B cell (primary cell): ENCODE measurements at places on chromosomes 16 and 17. TPM values are rescaled to one million over a fixed set of nuclear protein-coding genes. Genes with fewer than 3 reads are reported as not detected.
A peak's percentile ranks its signal among the peaks of the same experiment; 100 is the strongest.

Gene NSRP1
- 41.0 and 46.2 TPM in 2 replicates for total RNA-seq

Gene ALOX12B
- total RNA-seq = 0.29 and 0.69 TPM in 2 replicates

Gene STX1B
- 2.2 and 2.7 TPM in 2 replicates for total RNA-seq

Gene KRT24
- not detected in 2 replicates for total RNA-seq

Gene ZNF205
- total RNA-seq = not detected in 2 replicates

Gene TBC1D28
- not detected in 2 replicates for total RNA-seq

GRCh38 chr16:14014284-14014625 lies 56.9 kb upstream of the MRTFB start:
- no peaks in the 10 kb centered on the region for H3K27me3 ChIP-seq
- H3K4me3 ChIP-seq = no peak overlapping the region
- H3K27ac ChIP-seq = no peak overlapping the region
- no peaks in the 10 kb centered on the region for H3K4me1 ChIP-seq
- no peaks in the 10 kb centered on the region for H3K36me3 ChIP-seq
- DNase-seq = no peak

GRCh38 chr17:1374431-1375177 lies 25.4 kb downstream of the YWHAE start:
- peaks cover 52% of the 10 kb centered on the region for H3K4me1 ChIP-seq
- no peaks in the 10 kb centered on the region for H3K27me3 ChIP-seq
- DNase-seq = peak; percentile 44
- H3K36me3 ChIP-seq = no peaks in the 10 kb centered on the region

DNA sequence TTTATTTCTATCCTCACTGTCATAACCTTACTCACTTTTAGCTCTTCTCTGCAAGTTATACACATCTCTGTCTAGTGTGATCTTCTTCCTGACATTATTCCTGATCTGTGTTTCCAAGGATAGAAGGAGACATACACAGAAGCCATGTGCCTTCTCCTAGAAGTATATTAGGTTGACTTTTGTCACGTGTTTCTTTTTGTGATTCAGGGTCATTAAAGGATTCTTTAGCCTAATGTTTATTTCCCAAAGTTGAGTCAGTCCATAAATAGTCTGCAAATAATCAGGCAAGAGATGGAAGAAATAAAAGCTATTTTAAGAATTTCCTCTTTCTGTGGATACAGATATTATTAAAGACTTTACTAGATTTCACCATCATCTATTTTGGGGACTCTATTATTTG lies 214.1 kb upstream of the GOT2 start:
- no peaks in the 10 kb centered on the region for H3K4me1 ChIP-seq
- H3K4me3 ChIP-seq = no peak overlapping the region
- H3K36me3 ChIP-seq = no peaks in the 10 kb centered on the region
- no peak for DNase-seq
- no peaks in the 10 kb centered on the region for H3K27me3 ChIP-seq

DNA sequence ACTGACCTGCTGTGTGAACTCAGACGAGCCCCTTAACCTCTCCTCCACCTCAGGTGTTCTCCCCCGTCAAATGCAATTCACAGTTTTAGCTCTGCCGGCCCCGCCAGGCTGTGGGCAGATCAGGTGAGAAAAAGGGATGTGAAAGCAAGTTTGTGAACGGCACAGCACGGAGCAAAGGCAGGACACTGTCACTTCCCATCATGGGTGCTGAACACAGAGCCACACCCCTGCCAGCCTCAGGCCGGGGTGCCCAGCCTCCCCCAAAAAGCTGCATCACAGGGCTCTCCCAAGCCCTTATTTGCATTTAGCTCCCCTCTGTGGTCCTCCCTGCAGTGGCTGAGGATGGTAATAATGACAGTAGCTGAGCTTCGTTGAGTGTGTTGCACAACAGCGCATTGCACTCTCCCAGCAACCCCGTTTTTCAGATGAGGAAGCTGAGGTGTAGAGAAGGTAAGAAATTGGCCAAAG lies 88.8 kb upstream of the TNRC6C start:
- H3K36me3 ChIP-seq = no peaks in the 10 kb centered on the region
- peak overlapping the region; percentile 27 for H3K4me3 ChIP-seq
- H3K27me3 ChIP-seq = no peaks in the 10 kb centered on the region
- peaks cover 63% of the 10 kb centered on the region for H3K4me1 ChIP-seq
- H3K27ac ChIP-seq = peak overlapping the region; percentile 77

- H3K36me3 ChIP-seq = no peaks in the 10 kb centered on the region
- H3K4me1 ChIP-seq = peaks cover 3% of the 10 kb centered on the region
- no peaks in the 10 kb centered on the region for H3K27me3 ChIP-seq
Observed at GRCh38 chr16:11562941-11563340, 23.8 kb downstream of the LITAF start.

DNA sequence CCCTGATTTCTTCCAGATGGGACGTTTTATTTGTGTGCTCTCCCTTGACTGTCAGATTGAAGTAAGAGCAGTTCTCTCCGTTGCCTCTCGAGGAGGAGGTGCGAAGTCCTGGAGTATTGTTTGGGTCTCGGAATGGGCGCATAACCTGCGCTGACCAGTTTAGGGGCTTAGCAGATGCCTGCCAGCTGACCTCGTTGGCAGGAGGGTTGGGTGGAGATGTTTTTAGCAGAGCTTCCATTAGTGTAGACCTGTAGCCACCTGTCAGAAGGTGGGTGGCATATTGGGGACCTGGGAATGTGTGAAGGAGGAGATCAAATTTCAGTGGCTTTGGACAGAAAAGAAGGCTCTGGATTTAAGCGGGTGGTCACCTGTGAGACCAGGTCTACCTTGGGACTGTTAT lies 3.6 kb downstream of the RASD1 start:
- peaks cover 26% of the 10 kb centered on the region for H3K36me3 ChIP-seq
- H3K27ac ChIP-seq = no peak overlapping the region
- H3K4me1 ChIP-seq = peaks cover 24% of the 10 kb centered on the region
- H3K4me3 ChIP-seq = no peak overlapping the region
- H3K27me3 ChIP-seq = peaks cover 19% of the 10 kb centered on the region

- H3K4me3 ChIP-seq = no peak overlapping the region
- H3K4me1 ChIP-seq = peaks cover 33% of the 10 kb centered on the region
- DNase-seq = peak; percentile 65
- no peaks in the 10 kb centered on the region for H3K36me3 ChIP-seq
Observed at GRCh38 chr16:85330694-85331188, 218.5 kb upstream of the CIBAR2 start.

DNA sequence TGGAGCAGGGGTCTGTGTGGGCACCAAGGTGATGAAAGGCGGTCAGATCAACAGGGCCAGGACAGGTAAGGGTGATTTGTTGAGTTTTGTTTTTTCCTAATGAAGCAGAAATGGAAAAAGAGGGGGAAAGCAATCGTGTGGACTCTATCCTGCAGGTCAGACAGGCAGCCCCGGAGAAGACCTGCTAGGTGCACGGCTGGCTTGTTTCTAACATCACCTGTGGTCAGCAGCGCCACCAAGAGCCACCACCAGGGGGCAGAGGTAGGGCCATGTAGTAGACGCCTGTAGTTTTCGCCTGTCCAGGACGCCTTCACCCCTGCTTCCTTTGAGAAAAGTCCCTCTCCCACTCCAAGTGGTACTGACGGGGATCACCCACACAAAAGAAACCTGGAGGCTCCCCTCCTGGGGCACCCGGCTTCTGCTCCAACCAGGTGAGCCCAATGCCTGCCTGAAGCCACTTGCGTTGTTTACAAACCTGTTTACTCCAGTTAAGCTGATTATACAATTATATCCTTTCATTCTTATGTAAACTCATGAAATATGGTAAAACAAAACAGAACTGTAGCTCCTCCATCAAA lies 54.2 kb upstream of the SEC14L1 start:
- H3K27ac ChIP-seq = no peak overlapping the region
- peaks cover 4% of the 10 kb centered on the region for H3K36me3 ChIP-seq
- peaks cover 16% of the 10 kb centered on the region for H3K27me3 ChIP-seq

DNA sequence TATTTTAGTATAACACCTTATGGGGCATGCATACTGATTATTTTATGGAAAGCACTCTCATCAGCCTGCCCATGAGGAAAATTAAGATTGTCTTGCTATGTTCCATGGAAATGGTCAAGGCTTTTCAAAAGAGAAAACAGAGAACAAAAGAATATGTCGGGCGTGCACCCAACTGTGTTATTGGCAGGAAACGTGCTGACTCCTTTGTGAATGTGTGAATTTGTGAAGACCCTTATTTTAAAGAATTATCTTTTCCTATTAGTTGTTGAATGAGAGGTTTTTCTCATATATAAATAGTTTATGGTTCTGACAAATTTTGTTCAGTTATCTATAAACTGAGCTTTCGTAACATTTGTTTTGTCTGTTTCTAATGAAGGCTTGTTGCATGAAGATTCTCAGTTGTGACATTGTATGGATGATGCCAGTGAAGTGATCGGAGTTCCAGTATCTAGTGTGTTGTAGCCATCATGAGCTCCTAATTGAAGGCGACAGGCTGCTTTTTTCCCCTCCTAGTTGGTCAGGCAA lies 180.0 kb downstream of the BCAS3 start:
- no peak for DNase-seq
- H3K4me1 ChIP-seq = no peaks in the 10 kb centered on the region
- no peaks in the 10 kb centered on the region for H3K27me3 ChIP-seq
- H3K27ac ChIP-seq = no peak overlapping the region

DNA sequence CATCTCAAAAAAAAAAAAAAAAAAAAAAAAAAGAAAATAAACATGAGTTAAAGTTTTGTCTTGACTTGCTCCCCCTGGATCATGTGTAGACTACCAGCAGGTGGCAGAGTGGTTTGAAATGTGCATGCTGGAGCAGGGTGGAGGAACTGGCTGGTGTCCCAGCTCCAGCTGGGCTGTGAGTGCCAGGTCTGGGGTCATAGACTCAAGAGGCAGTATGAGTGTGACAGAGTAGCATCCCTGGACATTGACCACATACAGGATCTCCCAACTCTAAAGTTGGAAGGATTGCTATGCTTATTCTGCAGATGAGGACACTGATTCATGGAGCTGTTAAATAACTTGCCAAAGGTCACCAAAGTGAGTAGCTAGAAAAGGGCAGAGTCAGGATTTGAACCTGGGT lies 198.0 kb upstream of the MPHOSPH6 start:
- no peaks in the 10 kb centered on the region for H3K4me1 ChIP-seq
- no peak overlapping the region for H3K4me3 ChIP-seq
- H3K36me3 ChIP-seq = no peaks in the 10 kb centered on the region

DNA sequence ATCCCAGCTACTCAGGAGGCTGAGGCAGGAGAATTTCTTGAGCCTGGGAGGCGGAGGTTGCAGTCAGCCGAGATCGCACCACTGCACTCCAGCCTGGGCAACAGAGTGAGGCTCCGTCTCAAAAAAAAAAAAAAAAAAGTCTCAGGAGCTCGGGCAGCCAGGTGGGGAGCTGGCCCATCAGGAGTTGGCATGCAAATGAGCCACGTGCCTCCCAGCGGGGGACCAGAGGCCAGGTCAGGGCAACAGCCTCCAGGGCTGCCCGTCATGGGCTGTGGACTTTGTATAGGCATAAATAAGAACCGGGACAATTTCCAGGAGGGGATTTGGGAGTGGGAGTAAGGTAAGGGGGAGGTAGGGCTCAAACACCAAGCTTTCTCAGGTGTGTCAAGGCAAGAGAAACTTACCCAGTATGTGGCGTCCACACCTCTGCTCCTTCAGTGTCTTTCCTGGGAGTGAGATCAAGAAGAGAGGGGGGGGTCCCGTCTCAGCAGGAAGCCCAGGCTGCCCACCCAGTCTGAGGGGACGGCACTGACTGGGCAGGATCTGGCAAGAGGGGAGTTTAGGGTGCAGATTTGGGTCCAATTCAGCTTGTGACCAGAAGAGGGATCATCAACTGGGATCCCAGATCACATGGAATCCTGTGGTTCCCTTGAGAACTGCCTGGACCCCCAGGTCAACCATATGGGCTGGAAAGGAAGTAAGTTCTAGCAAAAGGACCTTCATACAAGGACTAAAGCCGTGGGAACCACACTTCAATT lies 22.3 kb upstream of the G6PC1 start:
- DNase-seq = no peak
- no peaks in the 10 kb centered on the region for H3K4me1 ChIP-seq
- no peak overlapping the region for H3K4me3 ChIP-seq
- H3K27ac ChIP-seq = no peak overlapping the region

- H3K27me3 ChIP-seq = peaks cover 6% of the 10 kb centered on the region
- no peaks in the 10 kb centered on the region for H3K36me3 ChIP-seq
- no peak overlapping the region for H3K4me3 ChIP-seq
- DNase-seq = no peak
Observed at GRCh38 chr17:10032118-10032852, 127.2 kb upstream of the RCVRN start.

DNA sequence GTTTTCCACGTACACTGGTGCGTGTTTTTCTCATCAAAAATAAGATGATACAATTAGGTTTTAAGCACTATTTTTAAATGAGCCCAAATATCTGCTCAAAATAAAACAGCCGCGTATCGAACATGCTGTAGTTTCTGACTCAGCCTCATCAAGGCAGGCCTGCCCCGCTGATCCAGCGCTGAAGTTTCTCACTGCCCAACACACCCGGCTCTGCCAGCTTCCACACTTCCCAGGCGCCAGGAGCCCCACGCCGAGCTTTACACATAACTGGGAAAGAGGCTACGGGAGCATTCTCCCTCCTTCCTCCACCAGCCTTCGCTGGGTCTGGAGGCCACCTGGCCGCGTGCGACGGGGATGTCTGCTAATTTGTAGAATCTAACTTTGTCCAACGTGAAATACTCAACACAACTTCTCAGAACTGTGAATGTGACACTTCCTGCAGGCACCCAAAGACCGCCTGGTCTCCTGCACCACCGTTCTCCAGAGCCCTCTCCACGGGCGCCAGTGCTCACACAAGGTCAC lies 42.1 kb downstream of the MAP1LC3B start:
- H3K27ac ChIP-seq = no peak overlapping the region
- H3K36me3 ChIP-seq = no peaks in the 10 kb centered on the region
- peaks cover 3% of the 10 kb centered on the region for H3K4me1 ChIP-seq
- H3K27me3 ChIP-seq = no peaks in the 10 kb centered on the region
- H3K4me3 ChIP-seq = no peak overlapping the region

DNA sequence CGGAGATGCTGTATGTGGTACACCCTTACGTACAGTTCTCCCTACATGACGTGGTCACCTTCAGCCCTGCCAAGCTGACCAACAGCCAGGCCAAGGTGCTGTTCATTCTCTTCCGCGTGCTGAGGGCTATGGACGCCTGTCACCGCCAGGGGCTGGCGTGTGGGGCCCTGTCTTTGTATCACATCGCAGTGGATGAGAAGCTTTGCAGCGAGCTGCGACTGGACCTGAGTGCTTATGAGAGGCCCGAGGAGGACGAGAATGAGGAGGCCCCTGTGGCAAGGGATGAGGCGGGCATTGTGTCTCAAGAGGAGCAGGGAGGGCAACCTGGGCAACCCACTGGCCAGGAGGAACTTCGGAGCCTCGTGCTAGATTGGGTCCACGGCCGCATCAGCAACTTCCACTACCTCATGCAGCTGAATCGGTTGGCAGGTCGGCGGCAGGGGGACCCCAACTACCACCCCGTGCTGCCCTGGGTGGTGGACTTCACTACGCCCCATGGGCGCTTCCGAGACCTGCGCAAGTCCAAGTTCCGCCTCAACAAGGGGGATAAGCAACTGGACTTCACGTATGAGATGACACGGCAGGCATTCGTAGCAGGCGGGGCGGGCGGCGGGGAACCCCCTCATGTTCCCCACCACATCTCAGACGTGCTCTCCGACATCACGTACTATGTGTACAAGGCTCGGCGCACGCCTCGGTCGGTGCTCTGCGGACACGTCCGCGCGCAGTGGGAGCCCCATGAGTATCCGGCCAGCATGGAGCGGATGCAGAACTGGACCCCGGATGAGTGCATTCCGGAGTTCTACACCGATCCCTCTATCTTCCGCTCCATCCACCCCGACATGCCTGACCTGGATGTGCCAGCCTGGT lies 1.4 kb downstream of the WDR81 start:
- DNase-seq = no peak
- H3K4me3 ChIP-seq = peak overlapping the region; percentile 61
- no peak overlapping the region for H3K27ac ChIP-seq
- no peaks in the 10 kb centered on the region for H3K27me3 ChIP-seq
- peaks cover 25% of the 10 kb centered on the region for H3K4me1 ChIP-seq
